Right cardiac atrium (tissue), 5 donors: ENCODE measurements at places on chromosomes 3 and 15. TPM values are rescaled to one million over a fixed set of nuclear protein-coding genes. Genes with fewer than 3 reads are reported as not detected.

Gene MST1R
- 1.7 TPM for total RNA-seq

DNA sequence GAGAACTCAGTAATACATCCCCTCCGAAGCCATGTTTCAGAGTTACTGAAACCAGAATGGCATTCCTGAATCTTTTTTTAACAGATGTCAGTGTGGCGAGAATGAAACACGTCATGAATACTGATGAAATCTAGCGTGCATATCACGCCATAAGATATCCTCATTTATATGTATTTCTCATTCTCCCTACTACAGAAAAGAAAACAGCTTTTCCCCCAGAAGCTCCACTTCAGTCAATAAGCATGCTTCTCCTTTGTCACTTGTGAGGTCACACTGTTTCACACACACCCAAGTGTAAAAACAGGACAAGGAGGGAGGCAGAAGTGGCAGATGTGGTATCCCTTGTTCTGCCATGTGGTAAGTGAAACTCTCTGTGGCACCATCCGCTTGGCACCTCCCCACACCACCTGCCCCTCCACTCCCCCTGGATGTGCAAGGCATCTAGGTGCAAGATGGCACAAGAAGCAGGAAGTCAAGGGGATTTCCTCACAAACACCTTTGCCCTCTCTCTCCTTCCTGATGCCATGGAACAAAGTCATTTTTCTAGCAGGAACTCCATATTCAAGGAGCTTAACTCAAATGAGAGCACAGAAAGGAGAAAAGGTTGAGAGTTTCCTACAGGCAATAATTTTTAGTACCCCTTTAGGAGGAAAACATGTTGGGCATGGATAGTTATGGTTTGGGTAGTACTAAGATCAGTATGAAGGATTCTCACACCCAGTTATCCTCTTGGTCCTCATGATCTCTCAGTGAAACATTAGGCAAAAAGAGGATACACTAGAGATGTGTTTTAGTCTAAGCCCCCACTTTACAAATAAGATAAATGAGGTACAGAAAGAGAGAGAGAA, 47.5 kb upstream of the FRMD4B start:
- DNase-seq = no peak

GRCh38 chr15:92714077-92714476, 58.5 kb upstream of the FAM174B start:
- peak; percentile 30 for DNase-seq

- no peak for DNase-seq
These were observed 185.2 kb upstream of the TSC22D2 start for GRCh38 chr3:150222691-150223489.

Gene IL17RE
- 2.2 TPM for total RNA-seq

DNA sequence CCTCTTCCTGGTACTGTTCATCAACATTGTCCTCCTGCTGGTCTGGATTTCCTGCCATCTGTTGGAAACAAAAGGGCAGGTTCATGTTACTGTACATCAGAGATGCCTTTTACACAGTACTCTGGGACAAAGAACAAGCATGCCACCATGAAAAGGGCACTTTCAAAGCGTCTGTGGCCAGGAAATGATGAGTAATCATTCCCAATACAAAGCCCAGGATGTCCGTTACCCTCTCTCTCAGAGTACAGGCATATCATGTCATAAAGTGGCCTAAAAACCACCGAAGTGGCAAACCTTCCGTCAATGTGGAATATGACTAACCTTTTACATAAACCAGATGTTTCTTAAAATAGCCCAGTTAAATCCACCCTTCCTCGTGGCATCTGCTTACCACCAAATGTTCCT, 71.2 kb downstream of the GOLIM4 start:
- DNase-seq = no peak

- no peak for DNase-seq
These were observed 28.2 kb upstream of the ST6GAL1 start for GRCh38 chr3:186902154-186902553.

DNA sequence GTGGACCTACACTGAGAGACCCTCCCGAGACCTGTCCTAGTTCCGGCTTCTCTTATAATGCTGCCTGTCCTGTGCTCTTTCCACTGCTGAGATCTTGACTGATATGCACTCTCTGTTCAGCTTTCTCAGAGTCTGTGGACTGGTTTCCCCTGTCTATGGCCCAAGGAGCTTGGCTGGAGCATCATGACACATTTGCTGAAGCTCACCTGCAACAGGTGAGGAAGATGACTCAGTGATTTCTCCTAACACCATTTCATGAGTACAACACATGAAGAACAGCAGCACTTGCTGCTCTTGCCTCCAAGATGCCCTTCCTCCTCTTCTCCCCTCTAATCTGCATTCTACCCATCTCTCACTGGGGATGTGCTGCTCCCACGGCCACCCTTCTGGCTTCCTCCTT, 92.1 kb downstream of the DUT start:
- DNase-seq = no peak

Gene MUSTN1
- 12.7 TPM for total RNA-seq
